ENCODE measurements at places on chromosomes 6 and 20. TPM values are rescaled to one million over a fixed set of nuclear protein-coding genes. Genes with fewer than 3 reads are reported as not detected.

Gene PRICKLE4
- total RNA-seq = 48.7 TPM

Gene ID1
- total RNA-seq = 475 TPM

Gene MLIP
- not detected for total RNA-seq

GRCh38 chr6:149468179-149468578, 16.6 kb downstream of the ZC3H12D start:
- peaks cover 21% of the 10 kb centered on the region for H3K4me1 ChIP-seq
- H3K4me3 ChIP-seq = no peak overlapping the region
- H3K27me3 ChIP-seq = no peaks in the 10 kb centered on the region

- no peaks in the 10 kb centered on the region for H3K36me3 ChIP-seq
- H3K4me3 ChIP-seq = no peak overlapping the region
- peak; percentile 26 for DNase-seq
- H3K27me3 ChIP-seq = no peaks in the 10 kb centered on the region
- H3K27ac ChIP-seq = no peak overlapping the region
- no peaks in the 10 kb centered on the region for H3K4me1 ChIP-seq
Measured at GRCh38 chr6:115634887-115635286, 425.8 kb downstream of the FRK start.

DNA sequence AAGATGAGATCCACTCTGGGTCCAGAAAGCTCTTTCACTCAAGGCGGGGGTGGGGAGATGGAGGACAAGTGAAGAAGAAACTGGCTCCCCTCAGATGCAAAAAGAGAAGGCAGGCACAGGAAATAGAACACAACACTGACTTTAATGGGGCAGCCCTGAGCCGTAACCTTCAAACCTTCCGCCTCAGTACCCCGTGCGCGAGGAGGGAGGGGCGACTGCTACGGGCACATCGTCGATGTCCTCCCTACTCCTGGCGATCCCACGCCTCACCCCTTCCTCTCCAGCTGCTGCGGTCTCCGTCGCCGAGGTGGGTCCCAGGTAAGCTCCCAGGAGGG, 3.9 kb downstream of the SPEF1 start:
- H3K4me1 ChIP-seq = peaks cover 37% of the 10 kb centered on the region
- H3K36me3 ChIP-seq = no peaks in the 10 kb centered on the region
- DNase-seq = no peak
- no peaks in the 10 kb centered on the region for H3K27me3 ChIP-seq

DNA sequence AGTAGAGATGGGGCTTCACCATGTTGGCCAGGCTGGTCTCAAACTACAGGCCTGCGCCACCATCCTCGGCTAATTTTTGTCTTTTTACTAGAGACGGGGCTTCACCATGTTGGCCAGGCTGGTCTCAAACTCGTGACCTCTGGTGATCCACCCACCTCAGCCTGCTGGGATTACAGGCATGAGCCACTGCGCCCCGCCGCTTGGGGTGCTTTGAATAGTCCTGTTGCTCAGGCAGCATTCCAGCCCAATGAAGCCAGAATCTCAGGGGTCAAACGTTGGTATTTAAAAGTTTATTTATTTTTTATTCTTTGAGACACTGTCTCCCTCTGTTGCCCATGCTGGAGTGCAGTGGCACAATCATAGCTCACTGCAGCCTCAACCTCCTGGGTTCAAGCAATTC, 11.3 kb downstream of the MOCS3 start:
- H3K36me3 ChIP-seq = no peaks in the 10 kb centered on the region
- no peak for DNase-seq
- H3K27me3 ChIP-seq = no peaks in the 10 kb centered on the region
- no peak overlapping the region for H3K27ac ChIP-seq

DNA sequence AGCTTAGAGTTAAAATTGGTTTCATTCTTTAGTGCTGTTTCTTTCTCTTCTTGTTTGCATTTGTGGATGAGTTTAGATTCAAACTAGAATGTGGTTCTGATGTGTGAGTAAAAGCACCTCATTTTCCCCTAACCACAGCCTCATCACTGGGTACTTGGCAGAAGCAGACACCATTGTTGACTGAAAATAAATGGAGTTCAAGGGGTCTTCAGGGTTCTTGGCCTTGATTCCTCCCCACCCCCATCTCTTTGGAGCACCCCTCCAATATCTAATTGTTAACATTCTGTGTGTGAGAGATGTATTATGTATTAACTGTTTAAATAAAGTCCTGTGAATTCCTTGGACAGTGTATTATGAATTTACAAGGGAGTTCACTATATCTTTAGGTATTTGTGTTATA, 59.6 kb downstream of the JARID2 start:
- H3K27ac ChIP-seq = no peak overlapping the region
- no peaks in the 10 kb centered on the region for H3K27me3 ChIP-seq
- DNase-seq = no peak
- H3K36me3 ChIP-seq = no peaks in the 10 kb centered on the region
- H3K4me3 ChIP-seq = no peak overlapping the region

DNA sequence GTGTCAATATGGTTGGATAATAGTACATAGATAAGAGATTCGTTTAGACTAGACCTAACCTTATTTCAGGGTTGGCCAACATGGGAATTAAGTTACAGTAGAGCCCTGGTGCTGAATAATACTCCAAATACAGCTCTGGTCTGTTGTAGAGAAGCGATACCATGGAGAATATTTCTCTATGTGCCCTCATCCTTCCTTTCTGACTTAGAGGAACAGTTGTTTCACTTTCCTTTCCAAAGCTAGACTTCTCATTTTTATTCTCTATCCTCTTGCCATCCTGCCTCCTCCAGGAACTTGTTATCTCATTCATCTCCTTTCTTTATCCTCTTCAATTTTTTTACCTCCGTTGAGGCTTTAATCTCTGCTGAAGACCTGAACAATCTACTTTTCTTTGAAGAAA, 68.9 kb downstream of the EDN1 start:
- H3K4me3 ChIP-seq = no peak overlapping the region
- H3K27me3 ChIP-seq = no peaks in the 10 kb centered on the region
- H3K4me1 ChIP-seq = peaks cover 6% of the 10 kb centered on the region
- no peak overlapping the region for H3K27ac ChIP-seq
- no peak for DNase-seq

GRCh38 chr20:31845300-31845863, at the start of gene FOXS1:
Gene FOXS1, minus strand, starts transcription at chr20:31845604. Its CDS starts 62 bp downstream, at chr20:31845542.
- H3K27ac ChIP-seq = no peak within 1 kb of the TSS
- H3K4me3 ChIP-seq = no peak within 1 kb of the TSS
- DNase-seq = no peak
- no peaks in the 10 kb centered on the region for H3K36me3 ChIP-seq

DNA sequence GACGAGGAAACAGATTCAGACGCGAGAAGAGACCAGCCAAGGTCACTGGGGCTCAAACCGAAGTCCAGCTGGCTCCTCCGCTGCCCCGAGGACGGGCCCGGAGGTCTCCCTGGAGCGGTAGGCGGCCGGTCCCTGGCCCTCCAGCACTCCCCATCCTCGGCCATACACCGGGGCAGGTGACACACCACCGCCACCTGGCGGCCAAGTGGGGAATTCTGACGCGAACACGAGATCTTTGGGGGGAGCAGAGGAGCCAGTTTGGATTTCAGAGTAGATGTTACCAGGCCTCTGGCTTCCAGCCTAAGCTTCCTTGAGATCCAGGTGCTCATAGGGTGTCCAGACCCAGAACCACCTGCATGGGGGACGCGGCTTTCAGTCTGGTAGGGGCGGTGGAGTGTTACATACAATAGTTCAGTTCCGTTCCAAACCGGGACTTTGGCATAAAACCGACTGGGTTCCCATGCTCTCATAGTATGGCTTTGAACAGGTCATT, 16.1 kb downstream of the BPIFB1 start:
- H3K27me3 ChIP-seq = peaks cover 19% of the 10 kb centered on the region
- H3K4me3 ChIP-seq = no peak overlapping the region
- H3K4me1 ChIP-seq = peaks cover 6% of the 10 kb centered on the region
- peaks cover 12% of the 10 kb centered on the region for H3K36me3 ChIP-seq
- peak; percentile 73 for DNase-seq
- no peak overlapping the region for H3K27ac ChIP-seq

Measured in stomach (tissue), 19 donors.